ENCODE measurements at places on chromosomes 5 and 9.

GRCh38 chr5:10838038-10838437 is 77.0 kb upstream of the DAP start:
- no peak for DNase-seq

DNA sequence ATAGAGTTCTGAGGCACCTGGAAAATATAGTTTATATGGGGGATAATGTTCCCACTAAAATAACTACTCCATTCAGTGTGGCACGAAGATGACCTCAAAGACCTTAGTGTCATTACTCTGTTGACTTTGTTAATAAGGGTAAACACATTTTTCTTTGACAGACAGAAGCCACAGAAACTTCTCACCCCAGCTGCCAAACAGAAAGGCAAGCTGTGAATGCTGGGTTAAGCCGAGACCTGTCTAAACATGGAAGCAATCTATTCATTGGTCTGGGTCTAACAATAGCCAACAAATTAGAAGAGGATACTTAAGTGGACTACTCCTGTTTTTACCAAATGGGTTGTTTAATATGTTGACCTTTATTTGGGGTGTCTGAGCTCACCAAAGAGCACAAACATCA is 171.4 kb downstream of the TLE1 start:
- DNase-seq, result no peak

DNA sequence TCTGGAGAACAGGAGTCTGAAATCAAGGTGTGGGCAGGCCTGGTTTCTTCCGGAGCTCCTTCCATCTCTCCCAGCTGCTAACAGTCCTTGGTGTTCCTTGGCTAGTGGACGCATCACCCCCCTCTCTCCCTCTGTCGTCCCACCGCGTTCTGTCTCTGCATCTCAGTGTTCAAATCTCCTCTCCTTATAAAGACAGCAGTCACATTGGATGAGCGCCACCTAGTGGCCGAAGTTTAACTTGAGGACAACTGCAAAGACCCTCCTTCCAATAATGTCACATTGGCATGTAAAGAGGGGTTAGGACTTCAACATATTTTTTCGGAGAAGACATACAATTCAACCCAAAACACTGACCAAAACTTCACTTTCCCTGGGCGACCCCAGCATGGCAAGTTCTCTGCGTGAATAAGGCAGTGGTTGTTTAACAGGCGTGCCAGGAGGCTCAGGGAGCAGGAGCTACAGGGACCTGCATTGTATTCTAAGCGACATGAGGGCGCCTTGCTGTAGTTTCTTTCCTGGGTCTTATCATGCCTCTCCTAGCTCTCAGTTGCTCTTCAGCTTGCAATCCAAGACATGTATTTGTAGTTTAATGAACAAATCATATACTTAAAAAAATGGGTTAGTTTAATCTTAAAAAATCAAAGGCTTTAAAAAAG is 27.9 kb upstream of the BASP1 start:
- DNase-seq, result peak; percentile 8

DNA sequence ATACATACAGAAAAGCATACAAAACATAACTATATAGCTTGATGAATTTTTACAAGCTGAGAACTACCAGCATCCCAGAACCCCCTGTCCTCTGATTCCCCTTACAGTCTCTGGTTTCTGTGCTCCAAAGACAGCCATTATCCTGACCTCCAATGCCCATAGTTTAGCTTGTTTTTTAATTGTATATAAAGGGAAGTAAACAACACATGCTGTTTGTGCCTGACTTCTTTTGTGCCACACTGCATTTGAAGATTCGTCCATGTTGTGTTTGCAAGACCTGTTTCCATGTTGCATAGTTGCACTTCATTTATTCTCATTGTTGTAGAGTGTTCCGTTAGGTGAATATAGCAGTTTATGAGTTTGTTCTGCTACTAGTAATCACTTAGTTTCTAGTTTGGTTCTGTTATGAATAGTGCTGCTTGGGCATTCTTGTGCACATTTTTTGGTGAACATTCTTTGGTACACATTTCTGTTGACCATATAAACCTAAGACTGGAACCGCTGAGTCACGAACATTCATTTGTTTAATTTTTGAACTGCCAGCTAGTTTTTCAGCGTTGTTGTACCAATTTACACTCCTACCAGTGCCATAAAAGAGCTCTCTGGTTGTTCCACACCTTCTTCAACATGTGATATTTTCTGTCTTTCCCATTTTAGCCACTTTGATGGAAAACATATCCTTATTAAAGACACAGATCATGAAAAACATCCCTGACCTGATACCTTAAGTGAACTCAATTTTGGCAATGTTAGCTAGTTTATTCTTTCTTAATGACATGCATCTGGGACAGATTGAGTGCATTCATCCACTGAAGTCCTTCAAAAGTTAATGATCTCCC is 78.1 kb upstream of the ANXA1 start:
- no peak for DNase-seq

GRCh38 chr9:134066913-134067851 is 644 bp downstream of the BRD3 start:
- DNase-seq, result peak; percentile 31

GRCh38 chr5:37090123-37090726 is 159.0 kb downstream of the CPLANE1 start:
- DNase-seq, result no peak

DNA sequence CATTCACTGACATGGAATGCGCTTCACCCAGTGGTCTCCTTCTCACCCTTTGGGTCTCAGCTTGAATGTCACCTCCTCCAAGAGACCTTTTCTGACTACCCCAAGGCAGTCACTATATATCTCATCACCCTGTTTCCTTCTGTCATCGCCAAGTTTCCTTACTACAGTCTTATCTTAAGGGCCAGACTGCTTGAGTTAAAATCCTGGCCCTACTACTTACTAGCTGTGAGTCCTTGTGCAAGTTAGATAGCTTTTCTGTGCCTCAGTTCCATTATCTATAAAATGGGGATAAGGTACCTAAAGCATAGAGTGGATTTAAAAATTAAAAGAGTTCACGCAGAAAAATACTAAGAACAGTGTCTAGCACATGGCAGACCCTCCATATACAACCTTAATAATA is 132.4 kb downstream of the GABBR2 start:
- no peak for DNase-seq

DNA sequence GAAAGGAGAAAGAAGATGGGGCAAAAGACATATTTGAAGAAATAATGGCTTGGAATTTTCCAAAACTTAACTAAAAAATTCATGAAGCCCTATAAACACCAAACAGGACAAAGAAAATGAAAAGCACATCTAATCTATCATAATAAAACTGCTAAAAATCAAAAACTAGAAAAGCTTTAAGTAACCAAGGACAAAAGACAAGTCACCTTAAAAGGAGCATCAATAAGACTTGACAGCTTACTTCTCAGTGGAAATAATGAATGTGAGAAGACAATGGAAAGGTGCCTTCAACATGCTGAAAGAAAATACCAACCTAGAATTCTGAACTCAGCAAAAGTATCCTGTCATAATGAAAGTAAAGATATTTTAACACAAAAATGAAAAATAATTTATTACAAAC is 27.0 kb downstream of the GTF3C4 start:
- no peak for DNase-seq

DNA sequence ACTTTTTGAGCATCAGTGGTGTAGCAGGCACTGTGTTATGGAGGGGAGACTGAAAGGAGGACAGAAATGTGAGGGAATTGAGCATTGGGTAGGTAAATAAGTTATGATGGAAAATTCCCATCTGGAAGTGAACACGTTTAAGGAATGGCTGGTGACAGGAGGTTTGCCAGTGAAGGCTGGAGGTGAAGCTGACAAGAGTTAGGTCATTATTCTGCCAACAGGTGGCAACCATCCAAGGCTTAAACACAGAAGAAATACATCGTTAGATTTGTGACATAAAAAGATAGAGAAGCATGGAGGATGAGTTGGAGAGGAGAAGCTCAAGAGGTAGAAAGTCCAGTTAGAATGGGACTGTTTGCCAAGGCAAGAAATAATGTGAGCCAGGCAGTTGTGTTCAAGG is 455.3 kb upstream of the SGCD start:
- no peak for DNase-seq

DNA sequence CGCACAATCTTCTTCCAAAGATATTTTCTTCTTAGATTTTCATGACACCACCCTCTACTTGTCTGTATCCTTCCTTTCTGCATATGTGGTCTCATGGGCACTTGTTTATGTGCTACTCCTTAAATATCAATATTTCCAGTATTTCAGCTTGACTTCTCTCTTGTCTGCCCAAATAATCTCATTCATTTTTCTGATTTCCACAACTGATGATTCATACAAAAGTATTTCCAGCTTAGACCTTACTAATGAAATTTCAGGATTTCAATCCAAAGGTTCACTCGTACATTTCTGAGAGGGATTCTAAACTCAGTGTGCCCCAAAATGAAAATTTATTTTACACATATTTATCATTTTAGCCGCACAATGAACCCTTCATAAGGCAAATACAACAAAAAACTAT is 928.9 kb upstream of the C9orf72 start:
- no peak for DNase-seq

DNA sequence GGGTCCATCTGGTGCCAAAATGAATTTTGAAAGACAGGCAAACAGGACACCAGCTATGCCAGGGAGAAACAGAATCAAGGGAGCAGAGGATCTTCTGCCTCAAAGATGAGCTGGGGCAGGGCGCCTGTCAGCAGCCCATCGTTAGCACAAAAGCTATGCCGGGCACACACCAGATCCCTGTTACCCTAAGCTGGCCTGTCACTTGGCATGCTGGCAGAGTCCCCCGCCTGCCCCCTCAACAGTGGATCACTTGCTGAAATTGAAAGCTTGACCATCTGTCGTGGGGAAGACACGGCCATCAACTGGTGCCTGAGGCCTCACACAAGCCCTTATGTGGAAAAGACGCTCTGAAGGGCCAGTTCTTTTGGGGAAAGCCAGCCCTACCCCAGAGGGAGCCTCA is 256.4 kb downstream of the EBF1 start:
- DNase-seq, result no peak

DNA sequence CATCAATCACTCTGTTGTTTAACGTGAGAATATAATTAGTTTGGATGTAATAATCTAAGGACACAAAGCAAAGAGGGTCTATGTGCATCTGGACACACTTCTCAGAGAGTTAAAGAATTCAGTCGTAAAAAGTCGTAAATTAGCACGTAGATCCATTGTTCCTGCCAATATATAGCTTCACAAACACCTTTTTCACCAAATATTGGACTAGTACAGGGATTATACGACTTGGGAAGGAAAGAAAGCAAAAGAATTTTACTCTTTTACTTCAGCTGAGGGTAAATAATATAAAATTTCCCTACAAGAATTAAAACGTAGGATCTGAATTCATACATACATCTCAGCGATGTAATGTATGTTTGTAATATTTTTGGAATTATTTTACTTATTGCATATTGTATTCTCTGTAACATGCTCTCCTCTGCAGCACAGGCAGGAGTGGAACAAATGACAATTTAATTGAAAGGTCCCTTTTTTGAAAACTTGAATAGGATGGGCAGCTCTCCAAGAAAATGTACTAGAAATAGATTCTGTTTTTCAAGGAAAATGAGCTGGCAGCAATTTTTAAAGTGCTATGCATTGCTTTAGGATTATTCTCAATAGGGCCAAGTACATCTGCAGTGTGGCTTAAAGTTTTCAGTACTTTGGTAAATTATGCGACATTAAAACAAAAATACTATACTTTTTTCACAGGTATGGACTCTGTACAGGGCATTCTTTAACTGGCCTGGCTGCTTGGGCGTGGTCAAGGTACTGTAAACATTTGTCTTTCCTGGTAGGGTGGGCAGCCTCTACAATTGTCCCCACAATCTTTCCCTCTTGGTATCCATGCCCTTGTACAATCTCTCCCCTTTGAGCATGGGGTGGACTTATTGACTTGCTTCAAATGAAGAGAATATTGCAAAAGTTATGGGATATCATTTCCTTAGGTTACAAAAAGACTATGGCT is 39.7 kb upstream of the HSD17B4 start:
- DNase-seq, result no peak

DNA sequence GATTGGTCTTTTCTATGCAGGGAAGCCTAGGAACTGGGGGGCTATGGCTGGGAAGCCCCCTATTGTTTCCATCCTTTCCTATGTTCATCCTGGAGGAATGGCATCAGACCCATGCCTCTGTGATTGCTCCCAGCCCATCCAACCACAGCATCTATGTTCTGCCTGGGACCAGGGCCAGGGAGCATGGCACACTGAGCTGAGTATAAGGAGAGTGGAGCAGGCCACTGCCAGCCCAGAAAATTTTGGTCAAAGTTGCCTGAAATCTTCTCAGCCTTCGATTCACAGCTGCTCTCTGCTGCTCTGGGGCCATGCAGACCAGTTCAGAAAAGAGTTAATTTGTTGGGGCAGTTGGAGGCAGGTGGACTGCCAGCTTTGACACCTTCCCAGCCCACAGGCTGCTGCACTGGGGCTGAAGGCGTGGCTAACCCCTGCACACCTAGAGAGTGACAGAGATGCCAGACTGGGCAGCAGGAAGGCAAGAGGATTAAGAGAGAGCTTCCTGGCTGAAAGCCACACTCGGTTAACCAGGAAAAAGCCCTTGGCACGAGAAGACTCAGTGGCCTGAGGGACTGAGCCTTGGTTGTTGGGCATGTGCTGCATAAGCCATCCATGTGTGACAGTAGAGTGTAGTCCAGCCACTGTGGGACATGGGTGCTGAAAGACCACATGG is 12.1 kb downstream of the TGFBI start:
- DNase-seq, result no peak

- no peak for DNase-seq
Observed at GRCh38 chr9:7756088-7756487, 43.5 kb downstream of the DMAC1 start.

DNA sequence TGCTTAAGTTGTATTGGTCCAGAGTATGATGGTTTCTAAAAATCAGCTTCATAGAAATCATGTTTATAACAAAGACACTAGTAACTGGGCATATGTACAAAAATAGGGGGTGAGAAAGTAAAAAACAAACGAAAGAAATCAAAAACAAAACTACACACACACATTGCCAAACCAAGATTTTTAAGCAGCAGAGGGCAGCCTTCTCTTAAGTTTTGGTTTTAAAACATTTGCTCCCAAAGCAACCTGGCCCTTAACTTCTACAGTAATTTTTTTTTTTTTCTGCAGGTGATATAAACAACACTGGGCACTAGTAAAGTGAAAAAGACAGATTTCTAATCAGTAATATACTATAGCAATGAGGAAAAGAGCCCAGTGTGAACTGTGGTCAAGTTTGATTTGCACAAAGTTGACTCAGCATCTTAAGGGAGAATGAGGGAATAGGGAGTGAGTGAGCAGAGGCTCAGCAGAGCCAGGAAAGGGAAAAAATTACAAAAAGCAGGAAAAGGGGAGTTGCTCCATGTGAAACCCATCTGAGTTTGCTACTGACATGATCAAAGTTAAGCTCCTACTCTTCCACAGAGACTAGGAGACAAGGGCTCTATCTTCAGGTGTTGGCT is 13.4 kb upstream of the GAPT start:
- no peak for DNase-seq

DNA sequence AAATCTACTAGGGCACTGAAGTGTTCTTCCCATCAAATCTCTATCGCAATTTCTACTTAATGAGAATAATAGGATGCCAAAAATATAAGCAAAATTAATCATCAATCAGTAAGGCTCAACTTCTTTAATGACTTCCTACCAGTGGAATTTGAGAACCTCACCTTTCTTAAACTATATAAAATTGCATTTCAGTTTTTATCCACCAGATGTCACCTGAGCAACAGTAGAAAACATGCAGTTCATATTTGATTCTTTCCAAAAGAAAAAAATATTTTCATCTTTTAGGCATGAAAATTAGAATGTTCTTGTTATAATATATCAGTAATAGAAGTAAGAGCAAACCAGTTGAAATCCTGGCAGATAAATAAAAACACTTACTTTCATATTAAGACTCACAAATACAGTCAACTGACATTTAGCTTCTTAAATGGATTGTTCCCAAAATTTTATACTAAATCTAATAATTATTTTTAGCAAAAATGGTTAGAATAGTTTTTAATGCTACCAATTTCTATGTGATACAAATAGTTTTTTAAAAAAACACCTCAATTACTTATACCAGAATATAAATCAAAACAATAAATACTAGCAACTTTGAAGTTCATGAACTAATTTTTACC is 13.4 kb upstream of the CCDC112 start:
- DNase-seq, result no peak
